Lower lobe of right lung (tissue), 2 donors: ENCODE measurements at places on chromosomes 3 and 15.
A peak's percentile ranks its signal among the peaks of the same experiment; 100 is the strongest.

DNA sequence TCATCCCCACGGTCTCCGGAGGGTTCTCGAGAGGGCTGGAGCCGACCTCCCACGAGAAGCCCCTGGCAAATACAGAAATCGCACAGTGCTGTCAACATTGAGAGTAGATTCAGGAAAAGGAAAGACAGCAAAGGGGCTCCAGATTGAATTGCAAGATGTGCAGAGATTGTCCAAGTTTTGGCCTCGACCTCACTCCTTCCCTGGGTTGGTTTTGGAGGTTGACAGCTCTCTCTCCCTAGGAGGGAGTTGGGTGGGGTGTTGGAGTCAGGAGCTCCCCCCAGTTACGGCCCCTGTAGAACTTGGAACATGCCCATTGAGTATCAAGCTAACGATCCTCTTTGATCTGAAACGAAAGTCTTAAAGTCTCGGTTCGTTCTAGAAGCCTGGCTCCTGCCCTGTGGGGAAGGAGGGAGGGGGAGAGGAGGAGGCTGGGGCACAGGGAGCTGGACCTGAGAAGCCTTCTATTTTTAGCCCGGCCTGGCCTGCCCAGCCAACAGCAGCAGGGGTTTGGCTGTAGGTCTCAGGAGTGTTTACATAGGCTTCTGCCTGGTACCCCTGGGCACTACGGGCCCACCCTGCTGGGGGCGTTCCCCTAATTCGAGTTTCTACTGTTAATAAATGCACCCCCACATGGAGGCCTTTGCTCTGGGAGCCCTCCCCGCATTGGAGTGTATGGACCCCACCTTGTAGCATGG lies 672 bp upstream of the KY start:
- no peak for DNase-seq

- DNase-seq = peak; percentile 55
Observed at GRCh38 chr3:125440559-125440955, 65.4 kb upstream of the ZNF148 start.

DNA sequence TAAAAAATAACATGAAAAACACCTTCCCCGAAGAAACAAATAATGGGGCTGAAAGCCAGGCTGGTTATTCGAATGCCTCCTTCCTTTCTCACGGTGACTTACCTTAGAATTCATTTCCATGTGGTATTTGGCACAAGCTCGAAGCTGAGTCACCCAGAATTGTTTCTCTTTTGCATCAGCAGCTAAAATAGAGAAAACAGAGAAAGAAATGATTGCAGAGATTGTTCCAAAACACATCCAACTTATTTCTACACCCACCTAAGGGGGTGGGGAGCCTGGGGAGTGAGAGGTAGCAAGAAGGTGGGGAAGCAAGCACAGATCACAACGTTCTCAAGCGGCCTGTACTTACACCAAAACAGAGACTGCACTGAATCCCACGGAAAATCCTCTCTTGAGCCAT lies 104.7 kb downstream of the OSBPL10 start:
- DNase-seq = no peak

GRCh38 chr15:54298396-54298795 lies 320.2 kb downstream of the UNC13C start:
- no peak for DNase-seq
